NCI-H146 (cell line): ENCODE measurements at places on chromosomes 1 and 21.

GRCh38 chr1:195804547-195804946, 803.7 kb downstream of the KCNT2 start:
- DNase-seq: no peak

DNA sequence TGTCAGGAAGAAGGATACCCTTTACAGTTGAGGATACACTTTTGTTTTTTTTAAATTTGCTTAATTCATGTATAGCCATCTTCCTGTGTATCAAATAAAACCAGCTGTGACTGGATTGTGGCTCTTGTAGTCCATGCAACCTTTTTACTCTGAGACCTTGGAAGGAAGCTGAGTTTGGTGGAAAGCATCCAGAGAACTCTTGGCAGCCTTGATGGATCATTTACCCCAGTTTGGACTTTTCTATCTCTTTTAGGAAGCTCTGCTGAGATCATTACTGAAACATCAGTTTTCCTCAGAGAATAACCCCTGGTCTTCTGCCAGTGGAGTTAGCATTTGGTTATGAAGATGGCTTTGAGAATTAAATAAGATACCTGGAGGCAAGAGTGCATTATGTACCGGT, 21.2 kb upstream of the APOBEC4 start:
- no peak for DNase-seq

DNA sequence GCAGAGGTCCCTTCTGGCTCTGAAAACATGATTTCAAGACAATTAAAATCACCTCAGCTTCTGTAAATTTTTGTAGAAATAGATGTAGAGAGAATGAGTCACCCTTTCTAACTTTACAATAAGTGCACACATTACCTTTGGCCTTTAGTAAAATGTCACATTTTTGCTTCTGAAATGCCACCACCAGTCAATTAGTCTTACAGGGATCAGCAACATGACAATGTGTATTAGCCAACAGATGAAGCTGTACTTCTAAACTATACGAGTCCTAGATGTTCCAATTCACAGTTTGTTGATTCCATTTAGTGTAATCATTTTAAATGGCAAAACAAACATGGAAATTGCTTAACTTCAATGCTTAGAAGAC, 23.1 kb downstream of the C21orf91 start:
- DNase-seq: no peak

DNA sequence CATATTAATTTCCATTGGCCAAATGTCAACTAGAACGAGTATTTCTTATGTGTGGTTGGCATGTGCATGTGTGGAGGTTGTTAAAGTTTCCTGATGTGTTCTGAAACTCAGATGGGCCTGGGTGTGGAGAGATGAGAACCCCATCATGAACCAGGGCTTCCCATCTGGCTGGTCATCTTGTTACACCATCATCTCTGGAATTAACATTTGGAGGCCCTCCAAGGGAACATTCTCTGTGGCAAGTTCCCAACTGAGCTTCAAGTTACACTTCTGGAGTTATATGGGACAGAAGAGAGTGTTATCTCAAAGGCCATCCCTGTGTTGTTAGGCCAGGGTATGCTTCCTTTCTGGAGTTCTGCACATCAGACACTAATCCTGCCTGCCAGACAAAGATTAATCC, 183.6 kb downstream of the TTLL7 start:
- no peak for DNase-seq

DNA sequence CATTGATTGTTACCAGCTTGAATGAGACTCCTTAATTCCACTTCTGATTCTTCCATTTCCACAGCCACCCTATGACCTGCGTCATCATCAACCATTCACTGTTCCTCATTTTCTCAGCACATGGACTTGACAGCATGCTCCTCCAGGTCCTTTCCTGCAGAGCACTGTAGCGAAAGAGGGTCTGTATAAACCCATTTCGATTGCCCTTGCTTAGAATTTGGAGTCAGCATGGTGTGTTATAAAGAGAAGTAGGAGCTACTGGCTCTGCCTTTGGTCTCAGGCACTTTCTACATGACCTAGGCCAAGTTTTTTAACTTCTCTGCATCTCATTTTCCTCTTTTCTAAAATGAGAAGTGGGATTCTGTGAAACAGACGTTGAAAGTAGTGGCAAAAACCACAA, 133.8 kb downstream of the AK5 start:
- no peak for DNase-seq

GRCh38 chr1:205924460-205924790, 18.8 kb downstream of the SLC26A9 start:
- no peak for DNase-seq

GRCh38 chr1:212477680-212478466, 45.2 kb downstream of the NENF start:
- no peak for DNase-seq

GRCh38 chr1:66542314-66542713, 8.4 kb downstream of the SGIP1 start:
- DNase-seq: no peak

DNA sequence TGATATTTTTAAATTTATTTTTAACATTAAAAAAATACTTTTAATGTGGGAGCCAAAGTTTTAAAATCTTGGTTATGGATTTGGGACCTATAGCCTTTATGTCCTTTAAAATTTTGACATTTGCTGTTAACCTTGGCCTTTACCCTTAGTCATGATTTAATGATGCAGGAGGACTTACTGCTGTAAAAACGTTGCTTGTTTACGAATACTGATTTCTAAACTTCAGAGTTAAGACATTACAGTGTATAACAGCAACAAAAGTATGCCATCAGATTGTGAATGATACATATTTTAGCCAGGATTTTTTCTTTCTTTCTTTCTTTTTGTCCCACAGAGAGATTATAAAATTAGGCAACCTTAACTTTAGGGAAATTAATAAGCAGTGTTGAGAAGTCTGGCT, 8.9 kb downstream of the RBM15 start:
- no peak for DNase-seq

DNA sequence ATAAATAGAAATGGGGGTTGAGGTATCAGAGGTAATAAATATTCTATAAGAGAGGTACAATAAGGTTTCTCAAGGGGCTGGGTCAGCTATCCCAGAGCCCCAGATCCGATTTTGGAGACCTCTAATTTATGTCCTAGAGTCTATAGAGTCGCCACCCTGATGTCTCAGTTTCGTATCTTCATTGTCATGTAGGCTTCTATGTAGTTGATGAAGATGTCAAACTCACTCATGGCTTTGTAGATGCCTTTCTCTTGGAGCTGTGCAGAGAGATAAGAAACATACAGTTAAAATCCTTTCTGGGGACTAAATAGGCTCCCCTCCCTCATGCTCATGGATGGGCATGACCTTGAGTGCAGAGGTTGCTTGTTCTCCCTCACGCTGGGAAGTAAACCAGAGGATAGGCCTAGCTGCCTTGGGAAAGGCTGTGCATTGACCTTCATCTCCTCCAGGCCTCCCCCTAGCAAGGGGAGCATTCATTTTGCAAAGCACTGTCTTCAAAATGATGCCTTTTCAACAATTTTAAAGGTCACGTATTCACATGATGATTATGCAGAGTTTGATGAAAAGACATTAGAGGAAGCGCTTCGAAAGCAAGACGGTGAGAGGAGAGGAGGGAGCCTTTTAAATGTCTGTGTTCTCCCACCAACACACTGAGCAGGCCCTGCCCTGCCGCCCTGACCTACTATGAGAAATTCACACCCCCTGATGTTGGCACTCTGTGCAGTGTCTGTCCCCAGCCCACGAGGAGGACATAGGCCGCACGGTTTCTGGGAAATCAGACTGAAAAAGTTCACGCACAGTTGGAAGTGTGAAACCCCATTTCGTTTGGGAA, 1.9 kb upstream of the IL19 start:
- DNase-seq: no peak

DNA sequence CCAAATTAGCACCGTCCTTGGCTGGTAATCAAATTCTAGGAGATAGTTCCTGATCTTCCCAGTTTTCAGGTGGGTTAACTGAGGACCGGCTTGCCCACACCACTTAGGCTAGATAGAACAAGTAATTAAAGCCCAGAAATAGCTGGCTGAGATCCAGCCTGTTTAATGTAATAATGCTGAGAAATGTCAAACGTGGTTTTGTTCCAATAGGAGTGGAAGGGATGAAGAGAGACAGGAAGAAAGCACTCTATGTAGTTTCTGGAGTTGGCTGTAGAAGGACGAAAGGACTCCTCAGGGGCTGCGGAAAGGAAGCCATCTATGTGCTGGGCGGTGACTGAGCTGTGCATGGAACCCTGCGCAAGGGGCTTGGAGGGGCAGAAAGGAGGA, 18.6 kb downstream of the NAV1 start:
- no peak for DNase-seq

GRCh38 chr1:90200646-90201205, 205.8 kb downstream of the ZNF326 start:
- no peak for DNase-seq

DNA sequence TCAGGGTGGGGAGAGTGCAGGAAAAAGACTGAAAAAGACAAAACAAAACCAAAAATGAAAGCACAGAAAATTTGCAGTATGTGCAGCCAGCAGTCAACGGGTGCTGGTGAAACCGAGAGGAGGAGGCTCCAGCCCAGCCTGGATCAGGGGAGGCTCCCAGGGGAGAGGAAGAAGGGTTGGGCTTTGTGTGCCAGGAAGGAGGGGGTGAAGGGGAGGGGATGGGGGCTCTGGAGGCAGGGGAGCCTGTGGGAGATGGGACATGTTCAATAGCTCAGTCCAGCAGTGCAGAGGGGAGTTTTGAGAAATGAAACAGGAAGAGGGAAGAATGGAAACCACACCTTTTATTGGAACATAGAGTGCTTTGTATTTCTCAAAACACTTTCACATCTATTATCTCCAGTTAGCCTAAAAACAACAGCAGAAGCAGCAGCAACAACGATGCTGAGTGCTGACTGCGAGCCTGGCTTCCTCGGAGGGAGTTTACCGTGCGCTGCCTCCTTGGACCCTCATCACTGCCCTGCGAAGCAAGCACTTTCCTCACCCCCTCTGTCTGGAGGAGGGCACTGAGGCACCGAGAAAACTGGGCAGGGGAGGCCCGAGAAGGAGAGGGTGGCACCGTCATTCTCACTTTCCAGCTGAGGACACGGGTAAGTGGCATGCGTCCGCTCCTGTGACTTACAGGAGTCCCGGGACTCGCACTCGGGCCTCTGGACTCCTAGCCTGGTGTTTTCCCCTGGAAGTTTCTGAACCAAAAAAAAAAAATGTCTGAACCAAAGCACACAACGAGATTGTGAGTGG, 62.9 kb downstream of the MDM4 start:
- no peak for DNase-seq

- DNase-seq: no peak
Observed at GRCh38 chr1:178399177-178399728, 97.5 kb downstream of the CLEC20A start.

GRCh38 chr1:1889847-1890505, 911 bp downstream of the GNB1 start:
- DNase-seq: peak; percentile 46

- DNase-seq: no peak
Observed at GRCh38 chr1:10292188-10292587, 81.8 kb downstream of the KIF1B start.

- DNase-seq: peak; percentile 11
Observed at GRCh38 chr1:18820791-18821641, 38.4 kb downstream of the TAS1R2 start.

DNA sequence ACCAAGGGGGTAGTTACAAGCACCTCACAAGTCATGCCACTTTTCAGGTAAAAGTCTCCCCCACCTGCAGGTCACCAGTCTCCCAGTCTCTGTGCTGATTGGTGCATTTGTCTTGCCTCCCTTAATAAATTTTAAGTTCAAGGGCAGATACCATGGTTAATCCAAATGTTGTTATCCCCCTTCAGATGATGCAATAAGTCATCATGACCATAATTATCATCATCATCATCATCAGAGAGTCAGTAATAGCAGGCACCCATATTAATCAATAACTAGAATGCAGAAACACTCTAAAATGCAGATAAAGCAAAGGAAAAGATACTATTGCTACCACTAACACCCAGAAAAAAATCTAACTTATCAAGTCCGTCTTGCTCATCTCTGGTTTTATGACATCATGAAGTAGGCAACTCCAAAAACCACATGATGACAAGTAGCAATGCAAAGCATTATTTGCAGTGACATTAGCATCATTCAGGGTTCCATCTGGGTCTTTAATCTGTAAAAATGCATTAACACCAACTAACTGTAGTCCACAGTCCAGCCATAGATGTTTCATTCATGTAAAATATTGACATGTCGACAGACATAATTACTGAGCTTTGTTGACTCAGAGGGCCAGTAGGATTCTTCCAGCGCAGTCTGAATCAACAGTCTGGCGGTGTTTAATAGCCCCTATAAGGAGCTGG, 492.0 kb upstream of the RUNX1 start:
- DNase-seq: peak; percentile 82

- DNase-seq: peak; percentile 75
Observed at GRCh38 chr1:107689159-107689558, 275.8 kb downstream of the VAV3 start.

DNA sequence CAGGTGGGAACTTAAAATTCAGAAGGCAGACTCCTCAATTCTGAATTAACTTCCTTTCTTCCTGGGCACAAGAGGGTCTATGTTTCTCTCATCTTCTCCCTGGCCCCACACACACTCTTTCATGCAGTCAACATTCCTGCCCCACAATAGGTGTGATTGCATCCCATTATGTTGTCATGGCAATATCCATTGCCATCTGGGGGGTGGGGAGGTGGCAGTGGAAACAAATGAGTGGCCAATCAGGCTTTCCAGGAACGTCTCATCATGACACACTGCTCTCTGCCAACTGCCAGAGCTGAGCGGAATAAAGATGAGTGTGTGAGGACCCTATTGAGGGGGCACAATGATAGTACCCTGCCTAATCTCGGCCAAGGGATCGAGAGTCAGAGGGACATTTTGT, 80.4 kb downstream of the KCND3 start:
- DNase-seq: peak; percentile 29

DNA sequence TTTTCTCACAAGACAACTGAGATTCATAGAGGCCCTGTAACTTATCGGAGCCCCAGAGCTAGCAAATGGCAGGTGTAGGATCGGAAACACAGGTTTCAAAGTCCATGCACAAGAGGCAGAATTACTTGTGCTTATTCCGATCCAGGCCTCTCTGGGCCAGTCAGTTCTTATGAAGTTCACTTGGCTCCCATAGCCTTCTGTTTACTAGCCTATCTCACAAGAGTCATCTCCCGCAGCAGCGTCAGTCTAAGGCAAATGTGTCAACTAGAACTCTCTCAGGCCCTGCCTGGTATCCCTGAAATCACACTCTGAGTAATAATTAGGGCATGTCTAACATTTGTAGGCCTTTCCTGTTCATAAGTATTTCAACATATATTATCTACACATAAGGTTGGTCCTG, 43.3 kb downstream of the PHC2 start:
- DNase-seq: no peak
